ENCODE measurements at places on chromosomes 5 and 9. TPM values are rescaled to one million over a fixed set of nuclear protein-coding genes. Genes with fewer than 3 reads are reported as not detected.

Gene SH2D3C
- 0.06 TPM for total RNA-seq

Gene C9
- not detected for total RNA-seq

Gene OLFML2A
- 34.4 TPM for total RNA-seq

Gene DMRT2
- not detected for total RNA-seq

Gene CBY3
- not detected for total RNA-seq

Gene LVRN
- 0.02 TPM for total RNA-seq

Gene TAF11L10
- not detected for total RNA-seq

Gene PRR16
- total RNA-seq = not detected

Gene CD14
- 3.4 TPM for total RNA-seq

Gene IL9
- total RNA-seq = not detected

Gene CDX1
- total RNA-seq = not detected

Gene RUFY1
- 27.8 TPM for total RNA-seq

Gene NIM1K
- 0.26 TPM for total RNA-seq

Gene SEMA5A
- total RNA-seq = not detected

Gene KCNT1
- total RNA-seq = not detected

Gene UBE2QL1
- total RNA-seq = 1.9 TPM

Gene DDX4
- total RNA-seq = 0.05 TPM

Gene CCIN
- total RNA-seq = not detected

Gene SLC6A7
- 0.02 TPM for total RNA-seq

Gene GARIN3
- total RNA-seq = not detected

Gene HTR4
- not detected for total RNA-seq

Gene SCGB3A2
- total RNA-seq = not detected

Gene PCSK1
- total RNA-seq = 0.16 TPM

Gene PCDHA13
- total RNA-seq = 0.07 TPM

Gene MAMDC2
- 0.34 TPM for total RNA-seq

Gene TUBB4B
- total RNA-seq = 840 TPM

Gene TUSC1
- total RNA-seq = 6.7 TPM

Gene TLR4
- total RNA-seq = 0.20 TPM

Gene PTPRD
- 0.59 TPM for total RNA-seq

Gene TERT
- total RNA-seq = 2.7 TPM

Gene CDK5RAP2
- 24.0 TPM for total RNA-seq

Gene SOHLH1
- not detected for total RNA-seq

Measured in A549 treated with dexamethasone at 1 μM for 4 hours (cell line).